NCI-H748 treated with DMSO at 0.1 percent for 48 hours (cell line): ENCODE measurements at places on chromosomes 1 and 21.
A peak's percentile ranks its signal among the peaks of the same experiment; 100 is the strongest.

DNA sequence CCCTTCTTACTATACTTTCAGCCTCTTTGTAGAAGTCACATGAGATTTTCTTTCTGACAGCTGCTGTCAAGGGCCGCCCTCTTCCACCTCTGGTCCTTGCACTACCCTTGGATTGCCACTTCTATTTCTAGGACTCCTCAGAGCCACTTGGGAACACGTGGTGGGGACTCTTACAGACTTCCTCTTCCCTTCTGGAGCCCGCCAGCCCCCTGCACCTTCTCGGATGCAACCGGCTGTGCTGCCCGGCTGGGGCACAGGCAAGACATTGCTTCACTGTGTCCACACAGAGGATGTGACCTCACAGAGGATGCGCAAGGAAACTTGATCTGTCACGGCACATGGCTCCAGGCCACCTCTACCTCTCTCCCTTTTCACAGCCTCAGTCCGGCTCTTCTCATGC, 2.4 kb upstream of the IKBKE start:
- DNase-seq, result no peak

DNA sequence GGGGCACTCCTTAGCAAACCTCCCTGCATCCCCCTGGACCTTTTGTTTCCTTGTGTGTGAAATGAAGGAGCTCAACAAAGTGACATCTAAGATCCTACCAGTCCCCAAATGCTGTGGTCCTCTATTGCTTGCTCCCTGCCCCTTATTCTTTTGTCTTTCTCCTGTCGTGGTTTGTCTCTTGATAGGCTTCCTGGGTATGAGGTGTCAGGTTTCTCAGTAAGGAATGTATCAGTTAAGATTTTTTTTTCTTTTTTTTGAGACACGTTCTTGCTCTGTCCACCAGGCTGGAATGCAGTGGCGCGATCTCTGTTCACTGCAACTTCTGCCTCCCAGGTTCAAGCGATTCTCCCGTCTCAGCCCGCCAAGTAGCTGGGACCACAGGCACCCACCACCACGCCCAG, 16.8 kb downstream of the CNIH3 start:
- DNase-seq, result no peak

DNA sequence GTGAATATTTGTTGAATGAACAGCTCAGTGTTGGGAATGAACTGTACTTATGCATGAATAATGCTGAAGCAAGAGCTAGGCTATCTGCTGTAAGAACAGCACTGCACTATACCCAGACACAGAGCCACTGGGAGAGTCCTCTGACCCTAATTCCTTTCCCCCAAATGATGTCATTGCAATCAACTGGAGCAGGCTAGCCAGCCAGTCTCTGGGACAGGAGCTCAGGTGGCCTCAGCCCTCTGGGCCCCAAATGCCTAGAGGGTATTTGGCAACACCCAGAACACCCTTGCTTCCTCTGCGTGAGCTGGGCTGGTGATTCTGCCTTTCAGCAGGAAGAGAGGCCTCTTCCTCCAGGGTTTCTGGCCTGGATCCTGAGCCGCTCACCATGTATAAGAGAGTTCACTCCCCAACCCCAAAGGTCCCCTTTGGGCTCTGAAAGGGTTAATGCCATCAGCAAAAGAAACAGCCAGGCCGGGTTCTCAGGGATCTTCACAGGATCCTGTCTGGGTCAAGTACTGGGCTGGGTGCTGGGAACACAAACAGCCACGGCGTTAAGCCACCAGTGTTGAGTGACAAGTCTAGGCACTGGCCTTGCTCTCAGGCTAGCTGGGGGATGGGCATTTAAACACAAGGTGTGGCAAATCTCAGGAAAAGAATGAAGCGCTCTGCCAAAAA, 3.7 kb upstream of the PADI4 start:
- DNase-seq, result no peak

GRCh38 chr1:207006914-207007313, 25.6 kb downstream of the C1orf116 start:
- DNase-seq, result no peak

- no peak for DNase-seq
These were observed 23.1 kb upstream of the UMODL1 start for GRCh38 chr21:42047821-42048613.

GRCh38 chr1:15762546-15762945, 4.0 kb downstream of the FBLIM1 start:
- DNase-seq, result no peak

DNA sequence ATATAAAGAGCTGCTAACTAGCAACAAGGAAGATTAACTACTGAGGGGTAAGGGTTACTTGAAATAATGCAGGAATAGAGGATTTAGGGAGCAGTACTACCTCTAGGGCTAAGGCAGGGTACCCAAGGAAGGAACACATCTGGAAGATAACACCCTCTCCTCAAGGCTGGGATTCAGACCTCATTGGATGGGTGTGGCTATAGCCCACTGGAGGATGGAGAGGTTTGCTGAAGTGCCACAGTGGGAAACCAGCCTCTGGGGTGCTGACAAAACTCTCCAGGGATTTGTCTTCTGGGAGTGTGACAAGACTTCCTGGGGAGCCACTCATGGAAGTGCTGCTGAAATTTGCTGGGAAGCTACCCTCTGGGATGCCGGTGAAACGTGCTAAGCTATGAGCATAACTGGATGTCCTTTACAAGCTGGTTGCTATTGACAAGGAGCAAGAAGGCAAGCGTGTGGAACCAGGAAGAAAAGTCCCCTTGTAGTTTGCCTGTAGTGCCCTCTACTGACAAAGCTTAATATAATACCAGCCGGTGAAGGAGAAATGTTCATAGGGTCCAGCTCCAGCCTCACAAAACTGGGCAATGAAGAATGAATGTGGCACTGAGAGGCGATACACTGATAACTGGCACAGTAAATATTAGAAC, 122.8 kb upstream of the USP24 start:
- DNase-seq, result peak; percentile 20

DNA sequence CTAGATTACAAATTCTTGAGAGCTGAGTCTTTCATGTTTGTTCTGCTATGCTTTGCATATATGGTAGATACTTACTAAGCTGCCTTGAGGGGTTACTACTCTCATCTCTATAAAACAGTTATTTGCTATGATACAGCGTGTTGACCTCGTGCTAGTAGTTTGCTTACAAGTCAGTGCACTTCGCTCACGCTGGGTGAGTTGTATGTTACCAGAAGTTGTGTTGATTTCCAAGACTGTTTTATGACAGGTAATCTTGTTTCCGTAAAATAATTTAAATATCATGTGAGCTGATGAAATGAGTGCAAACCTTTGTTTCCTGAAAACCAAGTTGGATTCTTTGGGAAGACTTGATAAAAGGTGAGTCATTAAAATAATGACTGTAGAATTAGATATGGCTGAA, 7.3 kb downstream of the MRPS6 start:
- no peak for DNase-seq

DNA sequence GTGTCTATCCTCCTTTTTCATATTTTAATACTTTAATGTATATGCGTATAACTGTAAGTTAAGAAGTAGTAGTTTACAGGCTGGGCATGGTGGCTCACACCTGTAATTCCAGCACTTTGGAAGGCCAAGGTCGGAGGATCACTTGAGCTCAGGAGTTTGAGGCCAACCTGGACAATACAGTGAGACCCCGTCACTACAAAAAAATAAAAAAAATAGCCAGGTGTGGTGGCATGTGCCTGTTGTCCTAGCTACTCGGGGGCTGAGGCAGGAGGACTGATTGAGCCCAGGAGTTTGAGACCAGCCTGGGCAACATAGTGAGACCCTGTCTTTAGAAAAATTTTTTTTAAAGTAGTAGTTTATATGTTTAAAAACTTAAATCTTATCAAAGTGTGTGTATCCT, 22.3 kb downstream of the ATPAF1 start:
- DNase-seq, result no peak

DNA sequence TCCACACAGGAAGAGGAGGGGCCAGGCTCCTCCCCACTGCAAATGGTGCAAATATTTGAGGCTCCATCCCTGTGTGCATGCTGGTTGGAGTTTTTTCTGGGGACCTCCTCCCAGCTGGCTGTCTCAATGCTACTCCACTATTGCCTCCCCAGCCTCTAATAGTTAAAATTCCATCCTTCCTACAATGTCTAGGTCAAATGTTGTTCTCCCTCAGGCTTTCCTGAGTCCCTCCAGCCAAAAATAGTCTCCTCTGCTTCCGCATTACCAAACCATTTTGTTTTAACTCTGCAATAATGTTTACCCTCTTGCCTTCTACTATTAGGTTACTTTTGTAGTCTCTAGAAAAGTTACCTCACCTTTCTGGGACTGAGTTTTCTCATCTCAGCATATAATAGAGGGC, 29.6 kb upstream of the FMO1 start:
- DNase-seq, result no peak

GRCh38 chr1:26910343-26911160, 3.2 kb downstream of the NR0B2 start:
- DNase-seq, result no peak

DNA sequence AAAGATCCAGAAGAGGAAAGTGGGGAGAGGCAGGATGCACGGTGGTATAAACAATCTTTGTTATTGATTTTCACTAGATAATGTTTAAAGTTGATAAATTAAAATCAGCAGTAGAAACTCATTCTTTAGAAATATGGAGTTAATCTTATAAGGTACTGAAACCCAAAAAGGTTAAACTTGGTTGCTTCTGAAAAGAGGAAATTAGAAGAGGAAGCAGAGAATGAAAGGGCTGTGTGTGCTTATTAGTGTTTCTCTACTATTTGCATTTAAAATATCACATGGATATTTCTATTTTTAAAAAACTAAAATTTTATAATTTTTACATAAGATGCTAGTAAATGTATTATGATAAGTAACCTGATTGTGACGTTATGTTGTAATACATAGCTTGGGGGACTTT, 24.4 kb downstream of the C1orf141 start:
- DNase-seq, result no peak

DNA sequence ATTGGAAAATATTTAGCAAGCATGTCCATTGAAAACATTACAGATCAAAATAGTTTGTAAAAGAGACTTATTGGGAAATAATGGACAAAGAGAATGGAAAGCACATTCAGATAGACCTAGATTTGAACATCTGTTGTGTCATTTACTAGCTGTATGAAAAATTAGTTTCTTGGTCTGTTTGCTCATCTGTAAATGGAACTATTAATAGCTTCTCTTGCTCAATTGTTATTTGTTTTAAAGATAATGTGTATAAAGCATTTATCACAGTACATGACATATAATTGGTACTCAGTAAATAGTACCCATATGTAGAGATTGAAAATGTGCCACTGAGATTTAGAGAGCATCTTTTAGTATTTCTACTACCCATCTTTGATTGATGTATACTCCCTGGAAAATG, 25.9 kb downstream of the RPAP2 start:
- no peak for DNase-seq

- no peak for DNase-seq
These were observed 607 bp downstream of the BTG3 start for GRCh38 chr21:17612023-17612564.

GRCh38 chr1:72648465-72648864, 366.1 kb upstream of the NEGR1 start:
- no peak for DNase-seq

GRCh38 chr21:32240851-32241687, 37.8 kb downstream of the MIS18A start:
- no peak for DNase-seq

- DNase-seq, result no peak
These were observed 25.0 kb downstream of the LRRC8C start for GRCh38 chr1:89657886-89658285.

DNA sequence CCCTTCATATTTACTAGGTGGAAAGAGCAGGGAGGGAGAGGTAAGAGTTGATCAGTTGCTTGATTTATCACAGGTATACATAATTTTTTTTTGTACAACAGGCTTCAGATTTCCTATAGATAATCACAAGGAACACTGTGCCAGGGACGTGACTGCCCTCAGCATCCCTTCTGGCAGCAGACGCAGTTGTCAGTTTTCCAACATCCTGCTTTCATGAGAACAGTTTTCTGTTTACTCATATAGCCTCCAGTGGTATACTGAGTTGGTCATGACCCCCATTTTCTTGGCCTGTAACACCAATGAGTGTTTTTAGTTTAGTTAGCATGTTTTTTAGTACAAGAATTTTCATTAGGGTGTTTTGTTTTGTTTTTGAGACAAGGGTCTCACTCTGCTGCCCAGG, 37.9 kb upstream of the PTPRF start:
- DNase-seq, result no peak

DNA sequence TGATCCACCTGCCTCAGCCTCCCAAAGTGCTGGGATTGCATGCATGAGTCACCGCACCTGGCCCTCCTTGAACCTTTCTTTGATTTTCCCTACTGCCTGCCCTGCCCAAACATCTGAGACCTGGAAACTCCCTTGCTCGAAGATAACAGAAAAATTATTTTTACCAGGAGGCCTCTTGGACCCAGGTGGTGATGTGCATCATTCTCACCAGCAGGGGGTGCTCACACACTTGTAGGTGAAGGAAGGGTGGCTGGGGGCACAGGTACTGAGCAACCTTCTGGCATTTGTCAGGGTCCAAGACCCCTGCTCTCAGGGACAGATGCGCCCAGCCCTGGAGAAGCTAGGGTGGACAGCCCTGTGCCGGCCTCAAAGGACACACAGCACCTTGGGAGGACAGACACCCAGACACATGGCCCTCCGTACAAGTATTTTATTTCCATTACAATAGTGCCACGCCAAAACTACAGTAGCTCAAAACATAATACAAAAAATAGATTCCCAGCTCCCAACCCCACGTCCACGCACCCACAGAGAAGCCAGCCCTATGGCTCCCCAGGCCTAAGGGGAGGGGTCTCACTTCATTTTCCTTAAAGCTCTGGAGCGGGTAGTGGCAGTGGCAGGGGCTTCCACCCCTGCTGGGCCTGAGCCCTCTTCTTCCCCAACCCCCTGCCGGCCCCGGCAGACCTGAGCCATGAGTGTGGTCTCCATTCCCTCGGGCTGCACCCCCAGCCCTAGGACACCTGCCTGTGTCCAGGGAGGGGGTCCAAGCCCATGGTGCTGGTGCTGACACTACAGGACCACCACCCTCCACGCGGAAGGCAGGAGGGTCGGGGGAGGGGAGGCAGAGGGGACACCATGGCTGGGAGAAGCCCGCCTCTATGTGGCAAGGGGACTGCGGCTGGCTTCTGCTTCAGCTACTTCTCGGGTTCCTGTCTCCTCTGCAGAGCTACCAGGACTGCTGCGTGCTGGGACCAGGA, 40.4 kb upstream of the EIF4G3 start:
- DNase-seq, result no peak

DNA sequence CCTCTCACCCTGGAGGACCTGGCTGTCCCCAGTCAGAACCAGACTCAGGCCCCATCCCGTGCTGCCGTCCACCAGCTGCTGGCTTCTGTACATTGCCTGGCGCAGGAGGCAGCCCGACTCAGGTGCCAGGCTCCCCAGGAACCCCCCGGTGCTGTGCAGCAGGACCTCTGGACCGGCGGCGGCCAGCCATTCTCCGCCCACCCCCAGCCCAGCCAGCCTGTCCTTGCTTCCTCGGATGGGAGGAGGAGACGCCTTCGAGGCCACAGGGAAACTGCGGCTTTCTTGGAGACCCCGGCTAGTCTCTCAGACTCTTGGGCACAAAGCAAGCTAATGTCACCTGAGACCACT, 4.4 kb downstream of the C1orf167 start:
- DNase-seq, result no peak

DNA sequence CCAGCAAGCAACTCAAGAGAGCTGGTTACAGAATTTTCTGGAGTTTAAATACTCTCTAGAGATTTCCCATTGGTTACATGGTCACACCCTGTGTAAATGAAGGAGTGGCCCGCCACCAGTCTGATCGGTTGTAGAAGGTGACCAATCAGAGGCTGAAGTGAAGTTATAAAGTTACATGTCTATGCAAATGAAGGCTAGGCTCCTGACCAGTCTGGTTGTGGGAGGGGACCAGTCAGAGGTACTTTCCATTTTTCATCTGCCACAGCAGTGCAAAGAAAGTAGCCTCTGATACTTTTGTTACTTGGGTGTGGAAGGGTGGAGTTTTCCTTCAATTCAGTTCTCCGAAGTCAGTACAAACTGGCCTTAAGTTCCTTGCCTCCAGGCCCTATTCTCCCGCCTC, 273.7 kb downstream of the BARHL2 start:
- no peak for DNase-seq
